ENCODE measurements at places on chromosomes 6 and 20.

DNA sequence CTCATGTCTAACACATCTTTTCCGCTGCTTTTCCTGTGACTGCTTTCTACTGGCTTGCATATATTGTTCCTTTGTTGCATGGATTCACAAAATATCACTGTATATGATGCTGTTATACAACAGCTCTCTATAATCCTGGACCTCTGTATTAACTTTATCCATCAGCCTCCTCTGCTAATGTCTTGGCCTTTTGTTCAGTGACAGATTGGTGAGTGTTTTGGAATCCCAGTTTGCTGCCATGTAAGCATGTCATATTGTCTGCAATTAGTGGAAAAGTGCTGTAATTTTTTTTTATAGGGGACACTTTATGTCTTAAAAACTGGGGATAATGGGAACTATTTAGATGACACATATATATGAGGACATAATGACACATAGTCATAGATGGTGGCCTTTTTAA lies 3.0 kb downstream of the RIMS1 start:
- no peak for DNase-seq

- DNase-seq = no peak
Measured at GRCh38 chr6:40891686-40892085, 147.3 kb downstream of the UNC5CL start.

DNA sequence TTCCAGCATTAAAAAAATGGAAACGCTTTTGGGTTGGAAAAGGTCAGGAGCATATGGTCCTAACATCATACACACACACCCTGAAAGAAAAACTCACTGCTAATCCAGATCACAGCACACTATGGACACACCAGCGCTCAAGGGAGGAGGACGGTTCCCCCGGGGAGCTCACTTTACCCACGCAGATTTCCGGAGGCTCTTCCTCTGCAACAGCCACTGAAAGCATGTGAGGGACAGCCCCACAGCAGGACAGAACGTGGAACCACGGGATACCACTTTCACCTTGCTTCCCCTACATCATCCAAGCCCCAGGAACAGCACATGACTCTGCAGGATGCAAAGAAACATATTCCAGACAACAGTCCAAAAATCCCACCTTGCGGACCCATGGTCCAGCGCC lies 13.2 kb downstream of the SNHG17 start:
- no peak for DNase-seq

DNA sequence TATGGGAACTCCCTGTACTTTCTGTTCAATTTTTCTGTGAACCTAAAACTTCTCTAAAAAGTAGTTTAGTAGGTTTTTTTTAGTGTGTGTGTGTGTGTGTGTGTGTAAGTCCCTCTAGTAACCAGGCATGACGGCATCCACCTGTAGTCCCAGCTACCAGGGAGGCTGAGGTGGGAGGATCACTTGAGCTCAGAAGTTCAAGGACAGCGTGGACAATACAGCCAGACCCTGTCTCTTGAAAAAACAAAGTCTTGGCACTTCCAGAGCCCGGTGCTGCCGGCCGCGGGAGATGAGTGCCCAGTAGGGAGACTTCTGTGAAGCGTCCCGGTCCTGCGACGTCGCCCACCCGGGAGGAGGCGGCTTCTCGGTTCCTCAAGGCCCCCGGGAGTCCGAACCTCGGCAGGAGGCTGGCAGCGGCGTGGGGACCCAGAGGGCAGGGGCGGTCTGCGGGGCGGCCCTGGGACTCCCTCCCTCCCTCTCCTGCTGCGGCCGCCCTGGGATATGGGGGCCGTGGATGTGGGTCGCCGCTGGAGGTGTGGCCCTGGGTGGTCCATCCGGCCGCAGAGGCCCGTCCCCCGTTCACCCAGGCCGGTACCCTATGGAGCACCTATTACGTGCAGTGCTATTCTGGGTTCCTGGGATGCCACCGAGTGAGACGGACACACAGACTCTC lies 78.0 kb upstream of the SIRPG start:
- DNase-seq = no peak

- DNase-seq = no peak
Measured at GRCh38 chr20:25009218-25010145, 16.9 kb upstream of the APMAP start.

- DNase-seq = no peak
Measured at GRCh38 chr6:146999766-147000165, 204.5 kb upstream of the STXBP5 start.

- DNase-seq = no peak
Measured at GRCh38 chr6:155130161-155130853, 133.5 kb upstream of the CLDN20 start.

GRCh38 chr6:89581689-89582088 lies 56.9 kb downstream of the LYRM2 start:
- DNase-seq = no peak

DNA sequence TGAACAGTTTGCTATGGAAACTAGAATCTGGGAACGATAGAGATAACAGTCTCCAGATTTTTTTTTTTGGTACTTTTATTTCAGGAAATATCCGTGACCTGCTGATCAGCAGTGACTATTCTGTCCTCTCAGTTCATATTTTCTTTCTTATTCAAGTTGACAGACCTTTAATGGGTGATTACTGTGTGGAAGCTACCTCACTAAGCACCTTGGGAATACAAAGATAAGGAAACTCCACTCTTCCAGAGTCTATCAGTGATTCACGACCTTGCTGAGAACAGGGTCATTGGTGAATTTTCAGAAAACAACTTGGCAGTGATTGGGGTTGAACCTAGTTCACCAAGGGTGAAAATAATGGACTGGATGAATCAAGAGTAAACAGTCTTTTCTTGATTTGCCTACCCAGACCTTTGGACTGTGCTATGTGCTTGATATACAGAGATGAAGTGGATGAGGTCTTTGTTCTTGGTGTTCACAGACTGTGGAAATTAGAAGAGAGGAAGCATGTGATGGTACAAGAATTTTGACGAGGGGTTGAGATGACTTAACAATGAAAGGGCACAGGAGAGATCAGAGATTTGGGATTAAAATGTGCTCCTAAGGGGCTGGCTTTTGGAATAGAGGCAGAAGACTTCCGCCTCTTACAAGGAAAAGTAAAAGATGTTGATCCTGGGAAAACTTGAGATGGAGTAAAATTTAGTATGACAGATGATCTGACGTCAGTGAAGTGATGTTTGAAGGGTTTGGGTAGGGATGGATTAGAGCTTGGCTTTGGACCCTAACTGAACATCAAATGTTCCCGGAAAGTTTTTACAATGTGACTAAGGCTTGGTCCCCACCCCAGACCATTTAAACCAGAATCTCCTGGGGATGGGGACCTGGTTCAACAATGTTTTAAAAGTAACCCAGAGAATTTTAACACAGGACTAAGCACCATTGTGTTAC lies 1.2 kb downstream of the KAT14 start:
- no peak for DNase-seq

DNA sequence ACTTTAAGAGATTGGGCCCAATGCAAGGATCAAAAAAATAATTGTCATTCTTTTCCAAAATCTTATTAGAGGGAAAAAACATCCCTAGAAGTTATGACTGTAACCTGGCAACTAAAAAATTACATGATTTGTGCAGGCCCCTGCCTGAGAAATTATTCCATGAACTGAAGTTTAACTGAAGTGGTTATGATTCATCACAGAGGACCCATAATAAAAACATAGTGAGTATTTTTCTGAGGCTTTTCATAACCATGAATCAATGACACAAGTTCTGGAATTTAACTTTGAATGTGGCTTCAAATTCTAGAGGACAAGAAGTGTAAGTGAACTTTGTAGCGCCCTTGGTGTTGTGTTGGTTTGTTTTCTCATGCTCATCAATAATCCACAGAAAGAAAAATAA lies 31.1 kb upstream of the CARMIL1 start:
- DNase-seq = no peak

DNA sequence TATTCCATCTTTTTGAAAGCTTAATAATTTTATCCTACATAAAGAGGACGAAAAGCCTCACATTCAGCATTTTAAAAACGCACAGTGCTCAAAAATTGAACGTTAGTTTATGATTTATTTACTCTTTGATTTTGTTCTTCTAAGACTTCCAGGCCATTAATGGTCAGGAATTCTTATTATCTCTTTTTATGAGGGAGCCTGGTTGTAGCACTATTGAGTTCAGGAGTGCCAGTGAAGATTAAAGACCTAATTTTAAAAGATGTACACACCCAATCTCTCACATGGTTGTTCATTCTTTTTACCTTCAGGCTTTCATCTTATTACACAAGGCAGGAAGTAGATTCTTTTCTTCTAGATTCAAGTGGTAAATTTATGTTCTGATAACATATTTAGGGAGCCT lies 68.6 kb downstream of the HDDC2 start:
- DNase-seq = no peak

DNA sequence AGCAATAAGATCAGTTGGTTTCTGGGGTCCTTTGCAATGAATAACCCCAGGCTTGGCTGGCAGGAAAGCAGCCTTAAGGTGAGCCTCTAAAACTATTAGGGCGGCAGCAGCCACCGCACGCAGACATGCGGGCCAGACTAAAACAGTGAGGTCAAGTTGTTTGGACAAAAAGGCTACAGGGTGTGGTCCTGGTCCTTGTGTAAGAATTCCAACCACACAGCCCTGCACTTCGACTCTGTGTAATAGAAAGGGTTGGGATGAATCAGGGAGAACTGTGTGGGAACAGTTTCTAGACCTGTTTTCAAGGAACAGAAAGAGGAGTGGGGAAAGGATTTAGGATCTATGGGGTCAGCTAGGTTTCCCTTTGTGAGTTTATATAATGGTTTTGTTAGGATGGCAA lies 237.6 kb downstream of the SMOC2 start:
- DNase-seq = no peak

- peak; percentile 60 for DNase-seq
Measured at GRCh38 chr6:111872401-111873177, 663 bp downstream of the FYN start.

DNA sequence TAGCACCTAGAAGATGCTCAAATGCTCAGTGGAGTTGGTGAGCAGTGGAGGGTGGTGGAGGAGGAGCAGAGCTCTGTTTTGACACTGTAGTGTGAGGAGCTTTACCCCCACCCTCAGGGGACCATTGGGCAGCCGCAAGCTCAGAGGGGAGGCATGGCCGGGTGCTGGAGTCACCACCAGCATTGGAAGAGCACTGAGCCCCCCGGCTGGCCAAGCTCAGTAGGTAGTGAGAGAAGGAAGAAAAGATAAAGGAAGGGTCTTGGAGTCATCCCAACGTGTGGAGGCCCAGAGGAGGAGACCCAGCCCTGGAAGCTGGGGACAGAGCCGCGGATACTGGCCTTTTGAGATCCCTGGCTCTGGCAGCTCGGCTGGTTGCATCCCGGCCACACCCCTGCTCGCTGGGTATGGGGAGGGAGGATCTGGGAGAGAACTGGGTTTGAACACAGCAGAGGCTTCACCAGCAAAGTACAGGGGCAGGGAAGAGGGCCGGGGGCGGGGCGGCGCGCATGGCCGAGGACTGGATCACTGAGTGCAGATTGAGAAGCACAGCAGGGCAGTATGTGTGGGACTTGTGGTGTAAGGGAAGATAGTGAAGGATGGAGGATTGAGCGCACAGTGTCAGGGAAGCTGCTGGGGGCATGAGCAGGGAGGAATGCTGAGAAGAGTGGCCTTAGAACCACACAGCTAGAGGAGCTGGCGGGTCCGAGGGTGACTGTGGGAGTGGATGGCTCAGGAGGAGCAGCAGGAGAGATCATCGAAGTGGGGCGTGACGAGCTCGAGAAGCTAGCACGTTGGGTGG lies 24.4 kb downstream of the SYNDIG1 start:
- DNase-seq = no peak

- no peak for DNase-seq
Measured at GRCh38 chr20:62738025-62738881, 29.6 kb downstream of the NTSR1 start.

- DNase-seq = no peak
Measured at GRCh38 chr6:42260972-42261371, 43.3 kb upstream of the MRPS10 start.

- no peak for DNase-seq
Measured at GRCh38 chr6:106908386-106908840, 66.1 kb downstream of the CD24 start.

- no peak for DNase-seq
Measured at GRCh38 chr6:159190460-159190859, 21.3 kb downstream of the FNDC1 start.

- no peak for DNase-seq
Measured at GRCh38 chr6:44775121-44775520, 387.6 kb downstream of the CDC5L start.

All from Ammon's horn (tissue), 1 donor.